NCI-H1417 treated with DMSO at 0.1 percent for 48 hours (cell line): ENCODE measurements at places on chromosomes 1 and 21.

- DNase-seq = no peak
Observed at GRCh38 chr1:243930822-243931671, 81.0 kb upstream of the AKT3 start.

DNA sequence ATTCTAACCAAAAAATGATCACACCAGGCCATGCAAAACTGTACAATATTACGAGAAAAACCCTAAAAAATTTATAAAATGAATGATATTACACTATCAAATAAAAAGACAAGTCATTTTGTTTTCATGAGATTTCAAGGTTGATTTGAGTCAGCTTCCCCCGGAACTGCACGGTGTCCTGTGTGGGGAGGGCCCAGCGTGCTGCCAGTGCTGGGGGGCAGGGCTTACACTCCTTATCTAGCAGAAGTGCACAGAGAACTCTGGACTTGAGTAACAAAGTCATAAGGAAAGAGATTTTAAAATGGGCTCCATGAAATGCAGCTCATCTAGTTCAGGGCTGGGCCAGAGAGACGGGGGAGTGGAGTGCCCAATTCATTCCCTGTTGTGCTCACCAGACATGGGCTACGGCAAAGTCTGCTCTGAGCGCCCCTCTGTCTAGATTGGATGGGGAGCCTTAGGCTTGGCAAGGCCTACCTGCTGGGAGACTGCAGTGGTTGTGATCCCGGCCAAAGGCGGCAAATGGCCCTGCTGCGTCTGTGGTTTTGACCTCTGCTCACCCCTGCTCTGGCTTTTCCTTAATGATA, 50.1 kb downstream of the COQ8A start:
- DNase-seq = no peak

- no peak for DNase-seq
Observed at GRCh38 chr1:176330782-176331181, 123.7 kb upstream of the COP1 start.

- DNase-seq = no peak
Observed at GRCh38 chr1:89356658-89357400, 7.0 kb upstream of the GBP6 start.

GRCh38 chr1:237470712-237471338, 419.9 kb downstream of the ZP4 start:
- DNase-seq = no peak
